A172 (cell line): ENCODE measurements at places on chromosomes 3 and 15. TPM values are rescaled to one million over a fixed set of nuclear protein-coding genes. Genes with fewer than 3 reads are reported as not detected.

DNA sequence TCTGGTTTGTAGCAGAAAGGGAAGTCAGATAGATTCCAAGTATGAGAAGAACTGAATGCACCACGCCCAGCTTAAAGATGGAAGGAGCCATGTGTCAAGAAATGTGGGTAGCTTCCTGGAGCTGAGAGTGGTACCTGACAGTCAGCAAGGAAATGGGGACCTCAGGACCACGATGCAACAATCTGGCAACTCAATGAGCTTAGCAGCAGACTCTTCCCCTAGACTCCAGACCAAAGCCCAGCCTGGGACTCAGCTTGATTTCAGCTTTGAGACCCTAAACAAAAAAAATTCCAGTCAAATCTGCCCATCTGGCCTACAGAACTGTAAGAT, 24.4 kb downstream of the MIX23 start:
- DNase-seq = no peak

DNA sequence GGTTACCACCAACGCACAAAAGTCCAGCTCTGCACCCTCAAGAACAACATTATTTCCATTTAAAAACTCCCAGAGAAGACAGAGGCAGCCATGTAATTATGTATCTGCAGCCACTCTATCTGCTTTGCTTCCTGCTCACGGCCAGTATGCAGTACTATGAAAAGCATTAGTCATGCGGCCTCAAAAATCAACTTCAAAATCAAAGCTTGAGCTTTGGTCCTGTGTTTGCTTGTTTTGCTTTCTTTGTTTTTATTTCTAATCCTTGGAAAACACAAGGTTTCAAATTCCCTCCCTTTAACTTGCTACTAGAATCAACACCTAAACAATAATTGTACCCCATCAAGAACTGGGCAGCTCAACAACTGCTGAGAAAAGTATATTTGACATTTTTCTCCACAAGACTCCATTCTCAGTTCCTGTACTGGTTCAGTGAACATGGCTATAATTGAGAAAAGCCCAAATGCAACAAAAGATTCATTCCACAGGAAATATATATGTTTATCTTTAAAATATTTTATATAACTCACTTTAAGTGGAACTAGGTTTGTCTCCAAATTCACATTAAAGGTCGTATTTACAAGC, 37.6 kb downstream of the GBE1 start:
- peak; percentile 58 for DNase-seq

- DNase-seq = peak; percentile 43
These were observed 76.4 kb downstream of the BBX start for GRCh38 chr3:107598926-107599771.

- peak; percentile 29 for DNase-seq
These were observed 49.2 kb downstream of the LRRK1 start for GRCh38 chr15:100968050-100968966.

DNA sequence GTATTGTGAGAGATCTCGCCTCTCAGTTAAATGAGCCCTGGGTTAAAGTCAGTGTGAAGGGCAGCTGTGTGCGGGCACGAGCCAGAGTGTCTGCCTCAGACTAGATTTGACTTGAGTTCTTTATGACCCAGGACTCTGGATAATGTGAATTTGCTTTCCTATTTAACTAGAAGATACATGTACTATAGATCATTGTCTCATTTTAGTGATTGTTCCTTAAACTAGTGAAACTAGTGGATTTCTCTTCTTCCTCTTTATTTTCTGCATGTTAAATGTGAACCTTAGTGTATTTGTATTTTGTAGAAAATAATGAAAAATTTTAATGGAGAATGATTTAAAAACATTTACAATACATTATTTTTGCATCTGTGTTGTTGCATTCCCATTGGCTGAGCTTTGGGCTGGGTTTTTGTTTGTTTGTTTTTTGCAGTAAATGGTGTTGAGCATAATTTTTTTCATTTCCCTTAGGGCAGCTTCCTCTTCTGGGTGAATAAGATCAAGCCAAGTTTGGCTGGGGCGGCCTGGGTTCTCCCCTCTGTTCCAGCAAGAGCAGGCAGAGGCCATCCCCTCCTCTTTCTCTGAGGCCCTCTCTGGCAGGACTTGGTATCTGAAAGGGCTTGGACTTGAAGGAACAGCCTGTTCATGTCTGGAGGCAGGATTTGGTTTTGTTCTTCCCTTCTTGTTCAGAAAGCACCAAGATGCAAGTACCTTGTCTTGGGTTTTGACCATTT, 15.0 kb downstream of the GCSAM start:
- no peak for DNase-seq

DNA sequence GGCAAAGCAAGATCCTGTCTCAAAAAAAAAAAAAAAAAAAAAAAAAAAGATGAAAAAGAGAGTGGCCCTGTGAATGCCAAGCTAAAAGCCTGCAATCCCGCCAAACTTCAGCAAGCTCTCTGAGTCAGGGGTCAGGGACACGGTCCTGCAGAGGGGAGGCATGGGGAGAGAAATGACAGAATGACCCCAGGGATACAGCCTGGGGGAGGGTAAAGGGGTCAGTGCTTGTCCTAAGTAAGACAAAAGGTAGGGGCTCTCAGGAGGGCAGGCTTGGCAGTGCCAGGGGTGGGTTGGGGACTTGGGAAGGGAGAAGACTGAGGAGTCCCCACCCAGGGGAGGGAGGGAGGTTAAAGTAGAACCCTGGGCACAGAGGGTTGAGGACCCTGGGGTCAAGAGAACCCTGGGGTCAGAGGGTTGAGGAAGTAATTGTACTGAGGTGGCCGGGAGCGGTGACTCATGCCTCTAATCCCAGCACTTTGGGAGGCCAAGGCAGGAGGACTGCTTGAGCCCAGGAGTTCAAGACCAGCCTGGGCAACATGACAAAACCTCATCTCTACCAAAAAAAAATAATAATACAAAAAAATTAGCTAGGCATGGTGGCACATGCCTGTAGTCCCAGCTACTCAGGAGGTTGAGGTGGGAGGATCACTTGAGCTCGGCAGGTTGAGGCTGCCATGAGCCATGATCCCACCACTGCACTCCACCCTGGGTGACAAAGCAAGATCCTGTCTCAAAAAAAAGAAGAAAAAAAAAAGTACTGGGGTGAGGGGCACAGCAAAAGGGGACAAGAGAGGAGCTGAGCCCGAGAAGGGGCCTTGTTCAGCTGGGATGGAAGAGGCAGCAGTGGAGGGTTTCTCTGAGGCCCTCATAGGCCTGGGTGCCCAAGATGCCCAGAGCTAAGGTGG, 5.2 kb upstream of the SEMA3B start:
- no peak for DNase-seq

Gene KNG1
- total RNA-seq = not detected in 2 replicates

Gene NFKBIZ
- total RNA-seq = 1.8 and 7.5 TPM in 2 replicates
